ENCODE measurements at places on chromosomes 11 and 22. TPM values are rescaled to one million over a fixed set of nuclear protein-coding genes. Genes with fewer than 3 reads are reported as not detected.

CDC45 gene
- 65.7 TPM for total RNA-seq

ARHGAP42 gene
- total RNA-seq, result 0.05 TPM

FAT3 gene
- total RNA-seq, result not detected

SPON1 gene
- total RNA-seq, result 1.6 TPM

- no peak for DNase-seq
- H3K27ac ChIP-seq, result no peak overlapping the region
- H3K4me3 ChIP-seq, result no peak overlapping the region
- H3K27me3 ChIP-seq, result peaks cover 41% of the 10 kb centered on the region
- H3K4me1 ChIP-seq, result peaks cover 15% of the 10 kb centered on the region
- peaks cover 2% of the 10 kb centered on the region for H3K36me3 ChIP-seq
Measured at GRCh38 chr11:119361941-119362725, 15.6 kb upstream of the MFRP start.

- H3K4me1 ChIP-seq, result no peaks in the 10 kb centered on the region
- no peaks in the 10 kb centered on the region for H3K27me3 ChIP-seq
Measured at GRCh38 chr11:15824060-15824459, 532.3 kb downstream of the SOX6 start.

- H3K27me3 ChIP-seq, result no peaks in the 10 kb centered on the region
- no peaks in the 10 kb centered on the region for H3K4me1 ChIP-seq
- no peaks in the 10 kb centered on the region for H3K36me3 ChIP-seq
- DNase-seq, result no peak
Measured at GRCh38 chr11:125084057-125084416, 20.9 kb downstream of the SLC37A2 start.

GRCh38 chr22:44685384-44686056 lies 16.5 kb upstream of the PRR5 start:
- H3K27ac ChIP-seq, result peak overlapping the region; percentile 93
- H3K4me1 ChIP-seq, result peaks cover 58% of the 10 kb centered on the region
- no peaks in the 10 kb centered on the region for H3K27me3 ChIP-seq

DNA sequence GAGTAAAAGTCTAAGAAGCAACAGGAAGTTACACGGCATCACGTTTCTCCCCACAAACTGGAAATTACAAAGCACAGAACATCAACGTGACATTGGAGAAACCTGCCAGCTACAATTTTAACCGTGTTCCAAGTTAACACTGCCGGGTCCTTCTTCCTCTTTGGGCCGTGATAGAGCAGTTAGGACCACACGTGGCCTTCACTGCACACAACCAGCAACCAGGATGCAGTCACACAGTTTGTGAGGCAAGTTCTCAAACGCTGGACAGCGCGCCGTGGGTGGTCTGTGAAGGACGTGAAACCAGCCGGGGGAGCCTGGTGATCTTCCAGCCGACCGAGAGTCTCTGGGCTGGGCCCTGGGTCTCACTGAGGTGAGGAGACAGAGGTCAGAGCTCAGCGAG lies 14.6 kb downstream of the C11orf21 start:
- peaks cover 2% of the 10 kb centered on the region for H3K36me3 ChIP-seq
- H3K27me3 ChIP-seq, result peaks cover 17% of the 10 kb centered on the region
- peak; percentile 5 for DNase-seq
- H3K4me1 ChIP-seq, result peaks cover 8% of the 10 kb centered on the region

DNA sequence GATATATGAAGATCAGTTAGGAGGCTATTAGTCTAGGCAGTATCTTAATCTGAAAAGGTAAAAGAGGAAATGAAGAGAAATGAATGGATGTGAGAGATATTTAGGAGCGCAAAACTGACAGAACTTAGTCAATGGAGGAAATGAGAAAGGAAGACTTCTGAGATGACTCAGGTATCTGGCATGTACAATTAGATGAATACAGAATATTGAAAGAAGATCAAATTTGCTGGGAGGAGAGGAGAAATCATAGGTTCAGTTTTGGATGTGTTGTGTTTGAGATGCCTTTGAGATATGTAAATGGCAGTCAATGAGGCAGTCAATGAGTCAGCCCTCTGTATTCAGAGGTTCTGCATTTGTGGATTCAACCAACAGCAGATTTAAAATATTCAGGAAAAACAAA lies 42.9 kb upstream of the GAB2 start:
- no peak overlapping the region for H3K4me3 ChIP-seq
- no peaks in the 10 kb centered on the region for H3K27me3 ChIP-seq
- peaks cover 33% of the 10 kb centered on the region for H3K4me1 ChIP-seq
- peaks cover 45% of the 10 kb centered on the region for H3K36me3 ChIP-seq
- H3K27ac ChIP-seq, result no peak overlapping the region

DNA sequence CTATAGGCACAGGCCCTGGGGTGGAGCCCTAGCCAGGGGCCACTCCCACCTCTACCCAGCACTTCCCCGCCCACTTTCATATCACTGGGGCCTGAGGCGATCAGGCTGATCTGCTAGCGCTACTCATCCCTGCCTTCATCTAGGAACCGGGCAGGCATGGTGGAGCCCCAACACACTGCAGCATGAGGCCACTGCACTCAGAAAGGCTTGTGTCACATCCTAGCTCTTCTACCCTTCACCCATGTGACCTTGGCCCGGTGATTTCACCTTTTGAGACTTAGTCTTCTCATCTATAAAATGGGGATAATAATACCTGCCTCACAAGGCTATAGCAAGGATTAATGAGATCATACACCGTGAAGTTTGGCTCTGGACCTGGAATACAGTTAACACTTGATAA lies 18.1 kb upstream of the GDPD5 start:
- H3K36me3 ChIP-seq, result no peaks in the 10 kb centered on the region
- no peak overlapping the region for H3K27ac ChIP-seq
- no peak overlapping the region for H3K4me3 ChIP-seq
- H3K4me1 ChIP-seq, result no peaks in the 10 kb centered on the region
- H3K27me3 ChIP-seq, result peaks cover 2% of the 10 kb centered on the region

DNA sequence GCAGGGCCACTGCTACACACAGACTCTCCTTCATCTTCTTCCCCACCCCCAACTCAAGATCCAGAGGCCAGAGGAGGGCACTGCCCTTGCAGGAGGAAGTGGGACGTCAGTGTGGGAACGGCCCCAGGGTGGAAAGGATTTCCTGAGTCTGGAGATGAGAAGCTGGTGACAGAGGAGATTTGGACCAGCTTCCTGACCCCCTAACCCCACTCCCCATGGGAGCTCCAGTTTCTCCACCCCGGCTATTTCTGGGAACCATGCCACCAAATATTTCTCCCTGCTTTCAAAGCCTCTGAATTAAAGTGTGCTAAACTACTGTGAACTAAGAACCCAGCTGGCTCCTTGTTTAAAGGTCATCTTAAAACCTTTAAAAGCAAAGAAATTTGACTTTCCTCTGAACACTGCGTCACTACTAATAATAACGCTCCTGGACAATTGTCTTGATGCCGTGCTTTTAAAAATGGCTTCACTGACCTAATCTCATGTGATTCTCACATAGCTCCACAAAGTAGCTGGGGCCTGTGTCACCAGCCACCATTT lies 46.6 kb downstream of the CWC15 start:
- no peak for DNase-seq
- H3K27me3 ChIP-seq, result no peaks in the 10 kb centered on the region
- H3K4me3 ChIP-seq, result no peak overlapping the region
- peaks cover 15% of the 10 kb centered on the region for H3K36me3 ChIP-seq
- peaks cover 42% of the 10 kb centered on the region for H3K4me1 ChIP-seq
- H3K27ac ChIP-seq, result no peak overlapping the region

DNA sequence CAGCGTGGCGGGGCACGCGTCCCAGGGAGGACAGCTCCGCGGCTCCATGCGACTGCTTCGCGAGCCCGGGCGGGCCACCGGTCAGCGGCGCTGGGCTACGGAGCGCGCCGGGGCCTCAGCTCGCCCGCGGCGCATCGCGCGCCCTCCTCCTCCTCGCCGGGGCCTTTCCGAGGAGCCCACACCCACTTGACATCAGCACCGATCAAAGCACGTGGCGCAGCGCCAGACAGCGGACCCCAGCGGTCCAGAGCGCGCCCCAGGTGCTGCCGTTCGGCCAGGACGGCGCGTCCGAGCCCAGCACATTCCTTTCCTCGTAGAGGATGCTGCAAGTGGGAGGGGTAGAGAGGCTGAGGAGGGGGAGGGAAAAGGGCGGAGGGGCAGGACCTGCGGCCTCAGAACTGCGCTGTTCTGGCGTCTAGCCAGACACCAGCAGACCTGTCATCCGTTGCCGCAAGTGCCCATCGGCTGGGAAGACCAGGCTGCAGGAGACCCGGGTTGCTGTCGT lies 88.6 kb downstream of the PLEKHA7 start:
- no peak overlapping the region for H3K27ac ChIP-seq
- peak; percentile 16 for DNase-seq
- H3K36me3 ChIP-seq, result no peaks in the 10 kb centered on the region
- H3K4me1 ChIP-seq, result peaks cover 9% of the 10 kb centered on the region

DNA sequence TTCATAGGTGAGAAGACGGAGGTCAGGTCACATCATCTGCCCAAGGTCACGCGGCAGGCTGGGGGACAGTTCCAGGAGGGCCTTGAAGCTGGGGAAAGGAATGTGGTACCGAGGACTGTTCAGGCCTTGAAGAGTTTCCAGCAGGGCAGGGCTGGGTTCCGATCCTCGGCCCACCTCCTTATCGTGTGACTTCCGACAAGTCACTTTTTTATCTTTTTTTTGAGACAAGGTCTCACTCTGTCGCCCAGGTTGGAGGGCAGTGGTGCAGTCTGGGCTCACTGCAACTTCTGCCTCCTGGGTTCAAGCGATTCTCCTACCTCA lies 623 bp downstream of the NDUFS8 start:
- peaks cover 7% of the 10 kb centered on the region for H3K36me3 ChIP-seq
- peak overlapping the region; percentile 93 for H3K4me3 ChIP-seq
- H3K27ac ChIP-seq, result peak overlapping the region; percentile 95
- peak; percentile 32 for DNase-seq

DNA sequence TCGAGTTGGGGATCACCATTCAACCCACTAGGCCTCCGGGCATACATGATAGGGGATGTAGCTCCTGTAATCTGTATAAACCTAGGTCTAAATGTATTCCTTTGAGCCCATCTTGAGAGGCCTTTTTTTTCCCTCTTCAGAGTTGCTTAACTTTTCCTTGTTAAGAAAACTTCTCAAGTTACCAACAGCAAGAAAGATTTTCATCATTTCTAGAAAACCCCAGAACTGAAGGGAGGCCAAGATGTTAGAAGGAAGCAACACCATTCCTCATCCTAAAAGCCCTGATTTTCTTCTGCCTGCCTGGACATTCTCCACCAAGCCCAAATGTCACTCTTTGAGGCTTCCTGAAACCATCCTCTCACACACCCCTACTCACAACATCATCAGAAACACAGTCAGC lies 79.4 kb downstream of the TMPRSS5 start:
- H3K4me1 ChIP-seq, result no peaks in the 10 kb centered on the region
- H3K4me3 ChIP-seq, result no peak overlapping the region

All from activated CD4-positive, alpha-beta T cell treated with anti-CD3 and anti-CD28 coated beads, Interleukin-2, amount 10 ng/mL, durations not matched to agents 7 days and 5 days (primary cell).